ENCODE measurements at places on chromosomes 2 and 18. TPM values are rescaled to one million over a fixed set of nuclear protein-coding genes. Genes with fewer than 3 reads are reported as not detected.

NAGK gene
- 106 TPM for total RNA-seq

- DNase-seq: no peak
Measured at GRCh38 chr2:240595381-240596079, 9.0 kb downstream of the CAPN10 start.

FAM237A gene
- total RNA-seq: not detected

GRCh38 chr2:100752628-100753333 lies 67.2 kb upstream of the NPAS2 start:
- peak; percentile 82 for DNase-seq

GRCh38 chr18:60693426-60693825 lies 320.9 kb upstream of the MC4R start:
- no peak for DNase-seq

DNA sequence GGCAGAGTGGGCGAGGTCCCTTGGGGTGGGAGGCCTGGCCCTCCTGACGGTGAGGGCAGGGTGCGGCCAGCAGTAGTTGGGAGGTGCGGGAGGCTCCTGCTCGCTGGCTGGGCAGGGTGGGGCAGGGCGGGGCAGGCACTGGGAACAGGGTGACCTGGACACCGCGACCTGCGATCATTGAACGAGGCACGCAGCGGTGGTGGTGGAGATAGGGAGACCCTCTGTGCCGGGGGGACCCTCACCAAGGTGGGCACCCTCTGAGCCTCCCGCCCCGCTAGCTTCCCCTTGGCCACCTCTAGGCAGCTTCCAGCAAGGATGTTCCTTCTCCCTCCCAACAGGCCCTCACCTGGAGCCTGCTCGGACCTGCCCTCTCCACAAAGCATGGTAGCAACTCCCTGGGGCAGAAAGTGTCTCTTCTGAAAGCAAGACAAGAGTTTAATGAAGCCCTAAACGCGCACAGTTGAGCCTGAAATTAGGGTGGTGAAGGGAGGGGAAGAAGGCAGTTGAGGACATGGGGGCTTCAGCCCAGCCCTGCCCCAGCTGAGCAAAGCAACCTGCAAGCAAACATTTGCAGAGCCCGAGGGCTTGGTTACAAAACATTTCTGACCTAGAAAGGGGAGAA lies 15.4 kb upstream of the FOSL2 start:
- DNase-seq: no peak

CNOT11 gene
- total RNA-seq: 54.9 TPM

DNA sequence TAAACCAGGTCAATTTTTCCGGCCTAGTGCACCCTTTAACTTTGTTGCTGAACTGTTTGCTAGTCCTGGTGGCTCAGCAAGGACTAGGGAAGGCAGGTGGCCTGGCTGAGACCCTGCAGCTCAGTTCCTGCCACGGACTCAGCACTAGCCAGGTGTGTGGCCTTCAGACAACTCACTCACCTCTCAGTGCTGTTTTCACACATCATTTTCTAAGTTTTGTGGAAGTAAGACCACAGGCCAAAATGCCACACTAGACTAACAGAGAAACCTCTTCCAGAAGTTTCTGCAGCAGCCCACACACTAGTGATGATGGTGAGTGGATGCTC lies 65.9 kb upstream of the SLC1A4 start:
- DNase-seq: no peak

GRCh38 chr2:173770947-173771678 lies 194.1 kb downstream of the SP3 start:
- DNase-seq: no peak

DNA sequence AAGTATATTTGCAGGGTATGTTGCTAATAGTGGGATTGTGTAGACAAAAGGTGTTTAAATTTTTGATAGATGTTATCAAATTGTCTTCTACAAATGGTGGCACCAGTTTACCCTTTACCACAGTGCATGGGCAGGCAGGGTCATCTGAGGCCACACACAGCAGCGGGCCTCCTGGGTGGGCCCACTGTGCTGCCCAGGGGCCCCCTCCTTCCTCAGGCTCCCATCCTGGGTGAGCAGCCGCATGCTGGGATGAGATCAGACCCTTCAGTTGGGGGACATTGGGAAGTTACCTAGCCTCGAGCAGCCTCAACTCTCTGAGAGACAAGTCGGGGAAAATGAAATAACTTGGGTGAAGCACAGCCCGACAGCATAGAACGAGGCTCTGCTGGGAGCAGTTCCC lies 9.7 kb downstream of the MYO7B start:
- no peak for DNase-seq

DNA sequence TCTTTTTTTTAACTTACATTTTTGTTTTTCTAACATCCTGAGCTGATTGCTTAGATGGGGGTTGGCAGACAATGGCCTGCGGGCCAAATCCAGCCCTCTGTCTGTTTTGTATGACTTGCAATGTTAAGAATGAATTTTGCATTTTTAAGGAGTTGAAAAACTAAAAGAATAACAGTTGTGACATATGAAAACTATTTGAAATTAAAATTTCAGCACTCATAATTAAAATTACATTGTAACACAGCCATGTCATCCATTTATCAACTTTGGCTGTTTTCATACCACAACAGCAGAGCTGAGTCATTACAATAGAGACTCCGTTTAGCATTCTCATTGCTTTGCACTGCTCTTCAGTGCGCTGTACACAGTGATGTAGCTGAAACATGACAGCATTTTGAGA lies 94.1 kb upstream of the MC4R start:
- no peak for DNase-seq

TGFA gene
- 0.18 TPM for total RNA-seq

DNA sequence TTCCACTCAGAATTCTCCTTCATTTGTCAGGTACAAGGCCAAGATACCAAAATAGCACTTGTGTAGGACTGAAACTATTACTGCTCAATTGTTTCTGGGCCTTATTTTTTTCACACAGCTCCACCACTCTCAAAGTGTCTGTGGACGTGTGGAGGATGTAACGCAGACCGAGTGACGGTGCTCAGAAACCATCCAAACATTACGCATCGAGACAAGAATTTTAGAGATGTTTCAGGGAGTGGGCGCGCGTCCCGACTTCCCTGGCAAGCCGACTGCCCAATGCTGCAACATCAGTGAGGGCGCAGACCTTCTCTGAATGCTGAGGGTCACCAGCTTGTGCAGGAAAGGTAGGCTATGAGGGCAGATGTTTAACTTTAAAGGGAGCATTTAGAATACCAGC lies 108.4 kb downstream of the GATA6 start:
- no peak for DNase-seq

DNA sequence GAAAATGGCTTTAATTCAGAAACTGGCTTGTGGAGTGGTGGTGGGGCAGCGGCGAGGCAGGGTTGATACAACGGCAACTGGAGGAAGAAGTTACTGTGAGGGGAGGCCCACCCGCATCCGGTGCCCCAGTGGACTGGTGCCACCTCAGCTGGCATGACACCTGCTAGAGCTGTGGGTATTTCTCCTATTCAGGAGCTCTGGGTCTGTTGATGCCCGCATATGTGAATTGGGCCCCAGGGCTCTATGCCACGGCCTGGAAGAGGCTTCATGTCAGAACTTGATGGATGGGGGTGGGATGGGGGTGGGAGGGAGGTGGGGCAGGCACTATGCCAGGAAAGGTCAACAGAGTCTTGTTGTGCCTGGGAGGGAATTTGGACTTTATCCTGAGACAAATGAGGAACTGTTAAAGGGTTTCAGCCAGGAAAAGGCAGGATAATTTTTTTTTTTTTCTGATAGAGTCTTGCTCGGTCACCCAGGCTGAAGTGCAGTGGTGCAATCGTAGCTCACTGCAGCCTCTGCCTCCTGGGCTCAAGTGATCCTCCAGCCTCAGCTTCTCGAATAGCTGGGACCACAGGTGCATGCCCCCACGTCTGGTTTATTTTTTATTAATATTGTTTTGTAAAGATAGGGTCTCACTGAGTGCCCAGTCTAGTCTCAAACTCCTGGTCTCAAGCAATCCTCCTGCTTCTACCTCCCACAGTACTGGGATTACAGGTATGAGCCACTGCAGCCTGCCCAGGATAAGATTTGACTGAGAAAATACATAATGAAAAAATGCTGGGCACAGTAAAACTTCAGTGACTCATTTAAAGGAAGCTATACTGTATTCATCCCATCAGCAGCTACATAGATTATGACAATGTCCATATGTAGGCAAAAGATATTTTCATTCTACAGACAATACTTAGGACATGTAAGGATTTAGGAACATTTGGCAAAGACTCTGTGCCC lies 52.6 kb downstream of the SH2D6 start:
- DNase-seq: no peak

DNA sequence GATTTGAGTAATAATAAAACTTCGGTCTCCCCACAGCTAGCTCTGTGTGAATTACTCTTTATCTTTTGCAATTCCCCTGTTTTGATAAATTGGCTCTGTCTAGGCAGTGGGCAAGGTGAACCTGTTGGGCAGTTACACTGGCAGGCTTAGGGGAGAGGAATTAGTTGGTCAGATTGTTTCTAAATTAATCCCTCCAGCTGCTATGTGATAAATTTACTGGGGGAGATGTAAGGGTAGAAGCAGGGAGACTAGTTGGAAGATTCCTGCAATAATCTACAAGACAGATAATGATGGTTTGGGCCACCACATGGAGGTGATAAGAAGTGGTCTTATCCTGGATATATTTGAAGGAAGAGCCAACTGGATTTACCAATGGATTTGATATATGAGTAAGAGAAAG lies 118.5 kb upstream of the TACR1 start:
- no peak for DNase-seq

DNA sequence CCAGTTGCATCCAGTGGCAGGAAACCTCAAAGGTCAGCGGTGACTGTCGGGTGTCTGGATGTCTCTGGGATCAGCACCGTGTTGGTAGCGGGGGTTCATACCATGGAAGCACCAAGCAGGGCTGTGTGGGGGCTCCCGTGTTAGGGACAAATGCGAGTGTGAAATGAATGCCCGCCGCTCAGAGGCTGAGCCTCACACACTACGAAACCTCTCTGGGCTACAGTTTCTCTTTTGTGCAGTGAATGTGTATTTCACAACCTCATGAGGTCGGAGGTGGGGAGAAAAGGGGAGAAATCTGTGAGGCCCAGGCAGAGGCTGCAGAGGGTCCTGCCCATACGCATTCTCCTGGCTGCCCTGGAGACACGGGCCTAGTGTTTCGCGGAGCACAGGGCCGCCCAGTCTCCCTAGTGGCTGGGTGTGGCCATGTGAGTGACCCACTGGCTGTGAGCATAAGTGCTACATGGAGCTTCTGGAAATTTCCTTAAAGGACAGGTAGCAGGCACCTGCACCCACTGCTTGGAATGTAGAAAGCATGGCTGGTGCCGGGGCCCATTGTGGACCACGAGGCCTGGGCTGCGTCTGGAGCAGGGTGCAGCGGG lies 138.0 kb upstream of the GLI2 start:
- no peak for DNase-seq

CPLX4 gene
- not detected for total RNA-seq

- no peak for DNase-seq
Measured at GRCh38 chr2:241136191-241136590, 13.1 kb downstream of the PASK start.

TSPYL6 gene
- not detected for total RNA-seq

DNA sequence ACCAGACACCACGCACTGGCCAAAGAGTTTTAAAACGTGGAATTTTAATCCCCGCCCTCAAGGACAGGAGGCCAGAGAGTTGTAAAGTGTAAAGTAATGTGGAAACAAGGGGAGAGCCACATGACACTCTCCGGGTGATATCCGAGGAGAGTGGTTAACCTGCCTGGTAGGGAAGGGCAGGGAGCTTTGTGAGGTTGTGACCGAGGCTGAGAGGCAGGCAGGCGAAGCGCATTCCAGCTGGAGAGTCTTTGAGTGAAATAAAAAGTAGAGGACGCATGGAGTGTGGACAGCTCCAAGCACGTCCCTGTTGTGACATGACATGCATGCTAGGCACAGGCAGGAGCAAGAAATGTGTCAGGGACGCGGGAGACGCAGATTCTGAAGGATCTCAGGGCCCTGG lies 539.5 kb downstream of the RNF144A start:
- DNase-seq: no peak
